ENCODE measurements at places on chromosomes 7 and 10.

GRCh38 chr10:129857242-129857960 is 106.7 kb downstream of the EBF3 start:
- DNase-seq, result no peak

DNA sequence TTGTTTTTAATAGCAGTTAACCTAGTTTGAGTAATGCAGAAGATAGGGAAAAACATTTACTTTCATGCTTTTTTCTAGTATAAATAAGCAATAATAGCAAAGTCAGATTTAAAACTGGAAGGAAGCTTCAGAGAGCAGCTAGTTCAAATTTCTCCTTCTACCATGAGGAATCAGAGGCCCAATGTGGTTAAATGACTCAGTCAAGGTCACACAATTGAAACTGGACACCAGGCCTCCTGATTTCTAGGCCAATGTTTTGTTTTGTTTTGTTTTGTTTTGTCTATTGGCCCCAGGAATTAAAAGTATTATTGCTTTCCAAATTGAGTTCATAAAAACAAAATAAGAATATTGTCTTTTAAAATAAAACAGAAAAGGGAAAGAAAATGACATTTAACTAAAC is 122.3 kb downstream of the TRIL start:
- DNase-seq, result no peak

DNA sequence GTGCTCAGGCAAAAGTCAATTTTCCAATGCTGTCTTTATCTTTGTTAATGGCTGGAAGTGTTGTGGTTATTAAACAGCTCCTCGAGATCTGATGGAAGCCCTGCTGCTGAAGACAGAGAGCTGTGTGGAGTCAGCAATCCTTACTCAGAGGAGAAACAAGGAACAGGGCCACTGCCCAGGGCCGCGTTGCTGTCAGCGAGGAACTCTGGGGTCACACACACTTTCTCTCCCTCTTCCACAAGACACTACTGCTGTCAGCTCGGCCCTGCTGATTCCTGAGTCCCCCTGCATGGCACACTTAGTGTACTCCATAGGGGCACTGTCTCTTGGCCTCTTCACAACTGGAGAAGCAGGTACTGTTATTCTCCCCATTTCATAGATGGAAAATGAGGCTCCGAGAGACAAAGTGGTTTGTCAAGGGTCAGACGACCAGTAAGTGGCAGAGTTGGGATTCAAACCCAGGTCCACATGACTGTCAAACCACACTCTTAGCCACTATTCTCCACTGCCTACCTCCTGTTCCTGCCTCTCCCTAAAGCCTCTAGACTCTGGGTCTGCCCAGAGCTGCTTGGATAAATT is 29.3 kb upstream of the PDCD4 start:
- no peak for DNase-seq

- no peak for DNase-seq
These were observed 49.6 kb upstream of the CAV2 start for GRCh38 chr7:116449950-116450349.

DNA sequence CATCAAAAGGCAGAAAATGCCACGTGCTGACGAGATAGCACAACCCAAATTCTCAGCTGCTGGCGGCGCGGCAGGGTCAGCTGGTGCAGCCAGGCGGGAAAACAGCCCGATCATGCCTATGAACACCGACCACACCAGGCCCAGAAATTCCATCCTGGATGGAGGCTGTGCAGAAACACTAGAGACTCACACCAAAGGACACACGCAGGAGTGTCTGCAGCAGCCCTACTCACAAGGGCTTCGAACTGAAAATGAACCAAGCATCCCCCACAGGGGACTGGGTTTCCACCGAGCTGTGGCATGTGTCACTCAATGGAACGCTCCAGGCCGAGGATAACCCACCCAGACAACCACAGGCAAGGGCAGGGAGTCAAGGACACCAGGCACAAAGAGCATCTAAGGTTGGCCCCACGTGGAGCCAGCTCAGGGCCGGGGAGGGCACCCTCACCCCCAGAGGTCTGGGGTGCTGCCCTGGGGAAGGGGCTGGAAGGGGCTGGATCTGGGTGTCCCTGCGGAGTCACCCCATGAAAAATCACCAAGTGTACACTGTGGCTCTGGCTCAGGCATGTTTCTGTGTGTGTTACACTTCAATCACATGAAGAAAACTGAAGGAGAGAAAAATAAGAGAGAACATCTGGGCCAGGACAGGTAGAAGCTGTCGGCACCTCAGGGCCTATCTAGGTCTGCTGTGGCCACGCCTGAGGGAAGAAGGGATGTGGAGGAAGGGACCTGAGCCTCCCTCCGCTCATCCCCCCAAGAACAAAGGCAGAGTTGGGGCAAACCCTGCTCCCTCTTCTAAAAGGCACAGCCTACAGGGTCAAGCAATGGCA is 33.0 kb downstream of the RASGEF1A start:
- DNase-seq, result peak; percentile 21

GRCh38 chr7:138964624-138965436 is 16.4 kb downstream of the KIAA1549 start:
- no peak for DNase-seq

GRCh38 chr10:56943221-56943755 is 582.2 kb upstream of the ZWINT start:
- no peak for DNase-seq

GRCh38 chr10:117375360-117376178 is at the start of gene PDZD8:
PDZD8 (minus strand) TSS chr10:117375440; CDS start chr10:117375227, 213 bp downstream.
- peak; percentile 91 for DNase-seq

DNA sequence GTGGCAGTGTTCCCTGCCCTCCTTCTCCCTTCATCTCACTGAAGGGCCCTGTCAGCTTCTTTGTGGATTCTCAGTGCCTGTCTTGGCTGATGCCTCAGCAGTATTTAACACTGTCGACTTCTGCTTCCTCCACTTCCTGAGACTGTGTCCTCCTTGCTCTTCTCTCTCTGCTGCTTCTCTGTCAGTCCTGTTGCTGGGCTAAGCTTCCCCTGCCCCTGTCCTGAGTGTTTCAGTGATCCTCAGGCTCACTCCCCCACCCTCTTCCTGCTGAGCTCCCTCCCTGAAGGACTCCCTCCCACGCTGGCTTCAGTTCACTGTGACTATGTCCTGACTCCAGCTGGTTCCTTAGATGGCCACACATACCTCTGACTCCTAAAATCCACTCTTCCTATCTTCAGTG is 64.9 kb downstream of the CREM start:
- no peak for DNase-seq

DNA sequence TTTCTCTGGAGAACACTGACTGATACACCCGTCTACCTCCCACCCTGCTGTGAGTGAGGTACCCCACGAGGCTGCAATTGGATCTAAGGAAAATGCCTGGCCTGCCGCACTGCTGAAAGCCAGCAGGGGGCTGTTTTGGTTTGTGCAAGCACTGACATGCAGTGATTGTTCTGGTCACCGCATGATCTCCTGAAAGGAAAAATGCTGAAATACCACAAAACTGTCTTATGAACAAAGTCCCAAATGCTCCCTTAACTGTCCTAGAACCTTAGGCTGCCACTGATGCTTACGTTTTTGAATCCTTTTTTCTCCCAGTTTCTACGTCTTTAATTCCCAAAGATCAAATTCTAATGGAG is 132.7 kb downstream of the JCAD start:
- DNase-seq, result no peak

GRCh38 chr10:43069579-43069978 is 7.3 kb upstream of the RET start:
- DNase-seq, result no peak

DNA sequence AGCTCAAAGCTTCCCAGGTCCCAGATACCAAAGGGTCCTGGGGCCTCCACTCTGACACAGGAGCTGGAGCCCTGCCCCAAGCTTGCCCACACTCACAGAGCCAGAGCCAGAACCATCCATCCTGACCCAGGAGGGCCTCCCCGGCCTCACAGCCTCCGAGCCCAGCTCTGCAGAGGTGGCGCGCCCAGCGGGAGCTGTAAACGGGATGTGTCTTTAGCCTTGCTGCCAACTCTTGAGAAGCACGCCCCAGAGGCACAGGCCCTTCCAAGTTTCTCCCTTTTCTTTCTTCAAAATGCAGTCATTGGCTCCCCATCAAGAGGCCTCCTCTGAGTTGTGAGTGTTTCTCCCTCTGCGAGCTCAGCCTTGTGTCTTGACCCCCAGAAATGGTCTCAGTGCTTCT is 75.0 kb downstream of the PDGFA start:
- DNase-seq, result no peak

DNA sequence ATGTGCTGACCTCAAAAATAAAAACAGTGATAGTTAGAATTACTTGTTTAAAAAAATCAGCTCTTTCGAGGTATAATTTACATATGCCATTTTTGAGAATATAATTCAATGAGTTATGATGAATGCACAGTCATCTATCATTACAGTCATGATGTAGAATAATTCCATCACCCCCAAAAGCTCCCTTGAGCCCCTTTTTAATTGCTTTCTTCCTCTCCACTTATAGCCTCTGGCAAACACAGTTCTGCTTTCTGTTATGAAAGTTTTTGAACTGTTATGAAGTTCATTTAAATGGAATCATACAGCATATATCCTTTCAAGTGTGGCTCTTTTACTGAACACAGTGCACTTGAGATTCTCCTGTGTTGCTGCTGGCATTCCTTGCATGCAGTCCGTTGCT is 41.4 kb downstream of the PRTFDC1 start:
- DNase-seq, result no peak

DNA sequence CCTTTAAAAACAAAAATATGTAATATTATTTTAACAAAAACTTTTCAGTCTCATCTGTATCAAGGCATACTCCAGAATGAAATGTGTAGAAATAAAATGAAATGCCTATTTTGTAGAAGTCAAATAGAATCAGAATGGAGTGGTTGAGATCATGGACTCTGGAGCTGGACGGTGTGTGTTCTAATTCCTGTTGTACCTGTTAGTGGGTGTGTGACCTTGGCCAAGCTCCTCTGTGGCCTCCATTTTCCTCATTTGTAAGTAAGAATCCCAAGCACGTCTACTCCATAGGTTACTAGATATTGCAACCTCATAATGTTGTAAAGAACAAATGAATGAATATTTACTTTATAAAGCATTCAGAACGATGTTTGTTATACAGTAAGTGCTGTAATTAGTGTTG is 74.9 kb downstream of the HDAC9 start:
- DNase-seq, result no peak

- DNase-seq, result no peak
These were observed 79.6 kb downstream of the LANCL2 start for GRCh38 chr7:55444786-55445185.

DNA sequence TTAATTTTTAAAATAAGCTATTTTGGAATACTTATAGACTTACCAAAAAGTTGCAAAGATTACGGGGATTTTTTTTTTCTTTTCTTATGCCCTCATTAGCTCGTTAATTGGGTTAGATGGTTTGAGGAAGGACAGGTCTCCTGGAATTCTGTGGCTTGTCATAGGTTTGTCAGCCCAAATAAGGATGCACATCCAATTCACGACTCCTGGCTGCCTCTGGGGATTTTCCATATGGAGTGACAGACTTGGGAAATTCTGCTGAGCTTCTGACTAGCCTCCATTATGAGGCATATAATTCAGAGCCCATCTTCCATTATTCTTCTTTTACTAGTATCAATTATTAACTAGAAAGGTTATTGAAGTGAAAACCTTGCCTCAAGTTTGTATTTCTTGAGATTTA is 102.1 kb downstream of the AUTS2 start:
- no peak for DNase-seq

DNA sequence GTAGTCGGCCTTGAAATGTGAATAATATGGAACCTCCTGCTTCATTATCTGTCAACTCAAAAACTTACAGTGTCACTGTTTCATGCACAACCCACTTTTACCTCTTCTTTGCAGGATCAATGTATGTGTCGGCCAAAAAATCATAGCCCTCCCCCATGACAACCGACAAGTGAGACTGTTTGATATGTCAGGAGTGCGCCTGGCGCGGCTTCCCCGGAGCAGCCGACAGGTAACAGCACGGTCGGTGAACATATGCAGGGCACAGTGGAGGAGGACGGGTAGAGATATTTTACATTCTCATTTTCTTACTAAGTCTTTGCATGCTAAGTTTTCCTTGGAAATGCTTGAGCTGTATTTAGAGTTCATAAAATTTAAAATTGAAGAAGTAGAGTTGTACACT is 68.6 kb downstream of the WDR37 start:
- no peak for DNase-seq

- DNase-seq, result peak; percentile 57
These were observed 2.3 kb downstream of the GLRX3 start for GRCh38 chr10:130138479-130138866.

- DNase-seq, result no peak
These were observed 36.0 kb downstream of the C10orf120 start for GRCh38 chr10:122663516-122664130.

DNA sequence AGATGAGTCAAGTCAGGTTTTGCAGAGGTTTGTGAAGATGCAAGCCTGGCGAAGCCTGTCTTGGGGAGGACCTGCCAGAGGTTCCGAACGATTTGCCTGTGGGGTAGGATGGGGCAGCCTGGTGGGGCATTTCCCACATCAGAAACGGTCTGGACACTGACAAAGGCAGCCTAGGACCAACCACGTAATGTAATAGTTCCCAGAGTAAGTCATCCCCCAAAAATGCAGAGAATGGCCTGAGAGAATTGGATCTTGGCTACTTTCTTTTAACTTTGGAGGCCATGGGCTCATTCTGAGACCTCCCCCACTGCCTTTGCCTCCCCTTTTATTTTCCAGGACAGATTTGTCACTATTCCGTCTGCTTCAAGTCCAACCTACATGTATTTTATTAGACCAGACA is 168.9 kb upstream of the SH2B2 start:
- DNase-seq, result no peak

DNA sequence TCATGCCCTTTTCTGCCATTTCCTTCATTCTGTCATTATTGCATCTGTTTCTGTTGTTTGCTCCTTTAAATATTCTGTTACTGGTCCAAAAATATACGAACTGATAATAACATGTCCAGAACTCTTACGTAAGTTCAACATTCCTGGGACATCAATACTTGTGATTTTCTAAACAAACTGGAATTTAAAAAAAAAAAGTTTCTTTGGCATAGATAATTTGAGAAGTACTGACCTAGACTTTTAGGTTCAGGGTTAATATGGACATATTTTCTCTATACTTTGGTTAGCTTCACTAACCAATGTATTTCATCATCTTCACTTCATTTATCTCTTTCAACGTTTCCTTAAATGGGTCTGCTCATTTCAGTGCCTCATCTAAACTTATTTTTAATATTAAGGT is 147.3 kb downstream of the JMJD1C start:
- no peak for DNase-seq

GRCh38 chr7:68748934-68749900 is 849.1 kb upstream of the AUTS2 start:
- DNase-seq, result no peak

DNA sequence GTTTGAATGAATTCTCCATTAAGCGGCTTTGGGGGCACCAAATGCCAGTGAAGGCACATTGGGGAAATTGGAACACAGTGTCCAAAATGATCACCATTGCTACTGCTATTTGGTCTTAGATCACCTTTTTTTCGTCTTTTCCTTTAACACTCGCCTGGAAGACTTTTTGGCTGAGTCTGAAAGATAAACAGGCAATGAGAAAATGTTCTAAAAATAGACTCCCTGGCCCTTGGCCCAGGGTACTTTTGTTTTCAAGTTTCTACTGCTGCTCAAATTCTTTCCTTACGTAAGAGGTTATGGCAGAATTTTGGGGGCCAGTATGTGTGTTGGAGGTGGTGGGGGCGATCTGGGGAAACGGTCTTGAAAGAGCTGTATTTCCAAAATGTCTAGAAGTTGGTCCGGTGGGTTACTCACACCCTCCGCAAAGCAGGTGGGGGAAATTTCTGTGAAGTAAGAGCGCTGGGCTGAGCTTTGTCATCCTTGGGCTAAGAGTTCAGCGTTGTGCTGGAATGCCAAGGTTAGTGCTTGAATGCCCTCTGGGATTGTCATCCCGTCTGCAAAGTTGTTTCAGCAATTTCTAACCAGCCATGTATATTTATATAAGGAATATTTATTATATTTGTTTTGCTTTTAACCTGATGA is 1.3 kb upstream of the ITPRIP start:
- peak; percentile 50 for DNase-seq

GRCh38 chr10:46225597-46225996 is 61.2 kb upstream of the ANTXRL start:
- DNase-seq, result peak; percentile 27
